ENCODE measurements at places on chromosomes 4 and X.

DNA sequence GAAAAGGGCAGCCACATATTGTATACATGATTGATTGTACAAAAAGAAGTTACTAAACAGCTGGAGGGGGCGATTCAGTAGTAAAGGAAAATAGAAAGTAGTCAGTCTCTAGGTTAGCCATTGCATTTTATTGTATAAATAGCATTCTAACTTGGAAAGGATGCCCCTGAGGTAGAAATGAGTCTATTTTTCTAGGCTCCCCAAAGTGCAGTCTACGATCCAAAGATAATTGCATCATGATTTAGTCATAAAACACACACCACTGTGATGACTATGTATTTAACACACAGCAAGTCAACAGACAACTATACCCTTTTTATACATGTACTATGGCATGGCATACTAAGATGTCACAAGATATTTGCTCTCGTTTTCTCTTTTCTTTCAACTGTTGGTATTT lies 204.9 kb downstream of the APBB2 start:
- ATAC-seq = peak; percentile 83

GRCh38 chr4:36414248-36414647 lies 132.8 kb downstream of the DTHD1 start:
- ATAC-seq = no peak

DNA sequence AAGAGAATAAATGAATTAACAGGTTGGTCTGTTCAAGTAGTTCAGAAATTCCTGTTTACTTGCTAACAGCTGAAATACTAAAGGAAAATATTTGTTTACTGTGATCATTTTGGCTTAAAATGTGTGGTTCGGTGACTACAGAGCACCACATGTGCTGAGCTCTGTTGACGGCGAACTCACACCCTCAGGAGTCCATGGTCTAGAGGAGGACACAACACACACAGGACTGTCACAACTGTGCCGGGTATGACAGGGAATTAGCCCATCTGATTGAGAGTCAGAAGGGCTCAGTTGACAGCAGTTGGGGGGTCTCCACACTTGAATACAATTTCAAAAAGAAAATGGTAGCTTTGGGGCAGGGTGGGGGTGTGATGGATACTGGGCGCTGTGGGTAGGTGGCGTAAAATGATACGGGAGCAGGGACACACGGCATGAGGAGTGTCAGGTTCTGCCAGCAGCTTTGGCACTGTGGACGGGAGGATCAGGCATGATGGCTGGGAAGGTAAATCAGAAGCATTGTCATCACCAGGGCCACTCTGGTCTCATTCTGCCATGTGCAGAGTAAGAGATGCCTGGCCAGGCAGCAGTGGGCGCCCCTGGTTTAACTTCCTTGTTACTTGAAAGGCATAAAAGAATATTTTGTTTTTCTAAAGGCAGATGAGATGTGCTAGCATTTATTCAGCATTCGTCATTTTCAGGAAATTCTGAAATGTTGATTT lies 33.3 kb downstream of the CLDN22 start:
- no peak for ATAC-seq

GRCh38 chrX:39736216-39737211 lies 361.2 kb downstream of the BCOR start:
- peak; percentile 62 for ATAC-seq

DNA sequence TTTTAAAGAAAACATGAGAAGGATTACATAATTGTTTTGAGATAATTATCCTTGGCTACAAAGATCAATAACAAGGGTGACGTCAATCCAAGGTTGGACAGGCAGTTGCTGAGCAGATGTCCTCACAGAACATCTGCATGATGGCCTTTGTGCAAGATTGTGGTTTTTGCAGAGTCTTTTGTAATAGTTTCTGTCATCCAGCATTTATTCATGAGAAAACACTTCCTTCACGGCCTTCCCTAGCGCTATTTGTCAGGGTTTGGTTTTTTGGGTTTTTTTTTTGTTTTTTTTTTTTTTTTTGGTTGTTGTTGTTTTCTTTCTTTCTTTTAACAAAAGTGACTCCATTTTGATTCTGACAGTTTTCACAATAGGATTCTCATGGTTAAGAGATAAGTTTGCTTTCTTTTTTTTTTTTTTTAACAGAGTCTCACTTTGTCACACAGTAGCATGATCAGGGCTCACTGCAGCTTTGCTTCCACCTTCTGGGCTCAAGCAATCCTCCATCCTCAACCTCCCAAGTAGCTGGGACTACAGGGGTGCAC lies 31.5 kb upstream of the ELF2 start:
- ATAC-seq = no peak

GRCh38 chr4:80367737-80368136 lies 32.2 kb downstream of the CFAP299 start:
- peak; percentile 44 for ATAC-seq

DNA sequence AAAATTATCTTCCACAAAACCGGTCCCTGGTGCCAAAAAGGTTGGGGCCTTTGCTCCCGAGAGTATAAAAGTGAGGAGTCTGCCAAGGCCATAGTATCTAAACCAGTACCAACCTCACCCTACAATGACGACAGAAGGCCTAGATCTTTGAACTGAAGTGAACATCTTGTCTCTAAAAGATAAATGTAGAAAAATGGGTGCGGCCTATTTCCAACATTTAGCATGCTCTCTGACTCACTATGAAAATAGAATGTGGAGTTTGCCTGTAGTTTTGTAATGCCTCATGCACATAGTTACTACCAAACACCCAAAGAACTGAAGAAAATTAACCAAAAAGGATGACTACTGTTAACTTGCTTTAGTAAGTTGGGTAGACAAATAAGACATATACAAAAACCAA lies 218.4 kb downstream of the SLITRK2 start:
- ATAC-seq = no peak

GRCh38 chr4:89942811-89943210 lies 48.2 kb downstream of the MMRN1 start:
- ATAC-seq = no peak

DNA sequence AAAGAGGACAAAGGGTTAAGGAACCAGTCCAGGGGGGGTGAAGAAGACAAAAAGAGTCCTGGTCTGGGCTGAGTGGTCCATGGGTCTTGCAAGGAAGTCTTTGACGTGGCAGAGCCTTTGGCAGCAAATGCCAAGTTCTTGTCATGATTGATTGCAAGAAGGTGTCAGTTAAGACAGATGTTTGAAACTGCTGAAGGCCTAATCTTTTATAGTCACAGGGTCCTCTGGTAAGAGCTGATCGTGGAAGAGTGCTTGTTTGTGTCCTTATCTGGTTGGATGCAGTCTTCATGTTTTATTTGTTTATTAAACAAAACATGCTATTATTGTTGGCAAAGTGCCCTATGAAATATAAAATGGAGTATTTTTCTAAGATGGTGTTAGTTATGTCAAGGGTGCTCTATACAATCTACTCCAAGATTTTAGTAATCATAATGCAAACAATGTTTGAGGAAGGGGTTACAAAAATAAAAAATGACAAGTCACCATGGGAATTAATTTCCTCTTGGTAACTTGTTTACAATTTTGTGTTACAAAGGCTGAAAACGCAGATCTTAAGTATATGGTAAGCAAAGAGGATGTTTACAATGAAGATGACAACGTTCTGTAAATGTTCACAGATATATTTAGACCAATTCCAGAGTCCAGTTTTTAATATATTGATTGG lies 85.9 kb downstream of the MAGED4 start:
- no peak for ATAC-seq

GRCh38 chrX:53732797-53733196 lies 46.3 kb upstream of the HUWE1 start:
- no peak for ATAC-seq

DNA sequence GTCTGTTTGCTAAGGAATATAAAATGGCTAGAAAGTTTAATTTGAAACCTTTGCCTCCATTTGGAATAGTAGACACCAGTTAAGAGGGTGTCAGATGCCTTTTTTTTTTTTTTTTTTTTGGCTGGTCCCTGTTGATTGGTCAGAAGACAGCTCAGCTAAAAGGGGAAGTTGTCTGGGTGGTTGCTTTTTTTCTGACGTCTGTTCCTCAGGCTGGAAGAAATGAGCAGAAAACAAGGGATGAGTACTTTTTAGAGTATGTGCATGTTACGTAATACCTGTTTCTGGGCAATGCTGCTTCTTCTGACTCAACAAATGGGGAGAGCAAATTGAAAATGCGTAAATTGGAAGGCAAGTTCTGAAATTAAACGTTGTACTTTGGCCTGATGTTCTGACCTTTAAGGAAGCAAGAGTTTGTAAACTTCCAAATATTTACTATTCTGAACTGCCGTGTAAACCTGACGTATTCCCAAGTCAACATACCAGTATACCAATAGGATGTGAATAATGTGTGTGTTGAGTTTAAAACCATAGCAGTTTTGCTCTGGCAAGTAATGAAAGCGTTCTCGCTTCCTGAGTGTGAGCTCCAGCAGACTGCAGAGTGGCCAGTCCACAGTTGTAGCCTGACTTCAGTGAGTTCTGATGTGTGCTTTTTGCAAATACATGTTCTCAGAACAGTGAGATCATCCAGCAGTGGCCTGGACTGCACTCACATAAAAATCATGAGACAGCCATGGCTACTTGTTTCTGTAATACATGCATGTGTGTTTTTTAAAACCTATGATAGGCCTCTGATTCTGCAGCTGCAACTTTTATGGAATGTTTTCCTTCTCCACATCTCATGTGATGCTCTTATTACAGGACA lies 1.7 kb downstream of the SAT1 start:
- peak; percentile 7 for ATAC-seq

All from esophagus mucosa (tissue), 1 donor.